Kidney epithelial cell (primary cell): ENCODE measurements at places on chromosomes 5 and 9. TPM values are rescaled to one million over a fixed set of nuclear protein-coding genes. Genes with fewer than 3 reads are reported as not detected.
A peak's percentile ranks its signal among the peaks of the same experiment; 100 is the strongest.

The CDX1 gene
- total RNA-seq, result 0.33 and 0.48 TPM in 2 replicates

The TAF11L5 gene
- not detected in 2 replicates for total RNA-seq

The ANKRD20A1 gene
- 0.08 TPM in 1 of 2 replicates, not detected in the other for total RNA-seq

The SLC9A3 gene
- total RNA-seq, result 3.0 and 3.6 TPM in 2 replicates

The PCDHGB3 gene
- 1.3 and 3.6 TPM in 2 replicates for total RNA-seq

The TNFSF15 gene
- total RNA-seq, result 11.7 and 13.4 TPM in 2 replicates

The GLRA1 gene
- not detected in 2 replicates for total RNA-seq

GRCh38 chr5:172123269-172123692, 64.7 kb downstream of the STK10 start:
- no peak for DNase-seq

DNA sequence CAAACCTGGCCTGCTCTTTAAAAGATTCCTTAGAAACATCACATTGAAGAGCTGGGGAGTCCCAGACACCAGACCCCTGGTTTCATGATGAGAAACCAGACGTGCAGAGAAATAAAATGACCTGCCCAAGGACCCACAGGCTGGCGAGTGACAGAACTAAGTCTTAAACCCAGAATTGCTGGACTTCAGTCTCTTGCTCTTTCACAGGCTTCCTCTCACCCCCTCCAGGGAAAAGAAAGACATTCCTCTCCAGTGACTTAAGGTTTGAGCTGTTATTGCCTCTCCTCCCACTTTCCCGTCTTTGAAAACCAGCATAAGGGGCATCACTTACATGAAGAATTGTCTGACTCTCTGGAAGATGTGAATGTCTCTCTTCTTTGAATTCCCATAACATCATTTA, 535.2 kb downstream of the IRX1 start:
- no peak for DNase-seq

DNA sequence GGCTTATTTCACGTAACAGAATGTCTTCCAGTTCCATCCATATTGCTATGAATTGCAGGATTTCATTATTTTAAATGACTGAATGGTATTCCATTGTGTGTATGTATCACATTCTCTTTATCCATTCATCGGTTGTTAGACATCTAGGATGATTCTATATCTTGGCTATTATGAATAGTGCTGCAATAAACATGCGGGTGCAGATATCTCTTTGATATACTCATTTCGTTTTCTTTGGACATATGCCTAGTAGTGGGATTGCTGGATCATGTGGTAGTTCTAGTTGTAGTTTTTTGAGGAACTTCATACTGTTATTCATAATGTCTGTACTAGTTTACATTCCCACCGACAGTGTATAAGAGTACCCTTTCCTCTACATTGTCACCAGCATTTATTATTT, 460.5 kb downstream of the MAN2A1 start:
- no peak for DNase-seq

GRCh38 chr9:73143711-73144328, 7.8 kb upstream of the ANXA1 start:
- DNase-seq, result peak; percentile 69

- no peak for DNase-seq
These were observed 803.4 kb upstream of the CDH6 start for GRCh38 chr5:30390095-30390494.

DNA sequence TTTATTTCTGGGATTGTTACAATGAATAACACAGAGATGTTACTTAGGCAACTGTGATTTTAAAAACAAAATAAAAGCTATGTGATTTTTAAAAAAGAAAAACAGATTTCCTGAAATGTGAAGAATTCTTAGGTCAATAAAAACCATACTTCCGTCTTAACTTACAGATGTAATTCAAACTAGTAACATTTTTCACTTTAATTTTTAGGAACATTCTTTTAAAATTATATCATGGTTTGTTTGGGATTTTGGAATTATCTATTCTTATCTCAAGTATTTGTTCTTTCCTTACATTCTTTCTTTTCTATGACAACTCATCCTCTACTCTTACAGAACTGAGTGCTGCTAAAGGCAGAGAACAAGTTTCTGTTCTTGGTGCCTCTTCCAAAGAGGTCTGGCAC, 159.5 kb downstream of the RAPGEF6 start:
- no peak for DNase-seq

- DNase-seq, result no peak
These were observed 459.1 kb downstream of the EFNA5 start for GRCh38 chr5:107211630-107212029.

DNA sequence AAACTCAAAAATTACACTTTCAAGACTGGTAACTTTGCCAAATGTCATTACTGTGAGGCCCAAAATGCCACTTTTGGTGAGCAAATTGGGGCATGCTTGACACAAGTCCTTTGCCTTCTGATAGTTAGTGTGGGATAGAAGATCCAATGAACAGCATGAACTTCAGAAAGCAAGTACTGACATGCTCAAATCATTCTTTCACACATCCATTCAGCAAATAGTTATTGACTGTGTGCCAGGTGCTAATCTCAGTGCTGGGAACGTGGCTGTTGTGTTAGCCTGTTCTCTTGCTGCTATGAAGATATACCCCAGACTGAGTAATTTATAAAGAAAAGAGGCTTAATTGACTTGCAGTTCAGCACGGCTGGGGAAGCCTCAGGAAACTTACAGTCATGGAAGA, 247.0 kb downstream of the CHSY3 start:
- no peak for DNase-seq

DNA sequence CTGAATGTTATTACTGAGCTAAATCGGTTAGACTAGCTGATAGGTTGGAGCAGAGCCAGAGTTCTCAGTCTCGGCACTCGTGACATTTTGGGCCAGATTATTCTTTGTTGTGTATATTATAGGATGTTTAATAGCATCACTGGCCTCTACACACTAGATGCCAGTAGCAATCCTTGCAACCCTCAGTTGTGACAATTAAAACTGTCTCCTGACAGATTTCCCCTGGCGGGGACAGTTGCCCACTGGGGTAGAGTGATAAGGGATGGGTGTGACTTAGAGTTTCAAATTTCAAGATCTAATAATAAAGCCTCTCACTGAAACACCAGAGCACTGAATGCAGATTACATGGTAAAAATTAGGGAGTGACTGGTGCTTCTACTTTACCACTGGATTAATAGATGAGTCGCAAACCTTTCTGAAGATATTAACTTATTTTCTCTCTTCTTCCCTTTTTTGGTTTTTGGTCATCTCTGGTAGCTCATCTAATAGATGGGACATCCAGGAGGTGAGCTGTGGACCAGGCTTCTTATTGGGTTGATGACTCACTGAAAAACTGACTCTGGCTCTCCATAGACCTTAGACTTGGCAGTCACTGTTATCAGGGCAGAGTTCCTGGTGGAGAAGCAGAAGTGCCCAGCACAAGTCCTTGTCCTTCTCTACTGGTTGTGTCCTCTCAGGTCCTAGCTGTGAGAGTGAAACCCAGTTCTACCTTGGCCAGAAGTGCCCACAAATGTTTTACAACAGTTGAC, 150.3 kb downstream of the UNC13B start:
- DNase-seq, result no peak

- no peak for DNase-seq
These were observed 8.2 kb downstream of the CAVIN4 start for GRCh38 chr9:100586093-100586492.

DNA sequence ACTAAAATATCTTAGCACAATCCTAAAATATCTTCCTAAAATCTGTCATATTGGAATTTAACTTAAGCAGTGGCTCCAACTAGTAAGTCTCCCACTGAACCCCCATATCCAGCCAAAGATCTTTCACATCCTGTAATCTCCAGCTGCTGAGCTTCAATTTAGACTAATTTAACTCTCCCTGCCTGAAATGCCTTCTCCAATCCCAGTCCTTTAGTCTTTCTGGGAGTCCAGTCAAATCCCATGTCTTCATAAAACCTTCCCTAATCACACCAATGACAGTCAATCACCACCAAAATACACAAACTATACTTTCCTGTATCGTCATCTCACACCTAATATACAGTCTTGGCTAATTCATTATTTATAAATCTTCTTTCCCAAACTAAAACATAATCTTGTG, 607 bp upstream of the KLHL3 start:
- no peak for DNase-seq

GRCh38 chr9:127934248-127934647, 3.4 kb downstream of the DPM2 start:
- DNase-seq, result no peak

DNA sequence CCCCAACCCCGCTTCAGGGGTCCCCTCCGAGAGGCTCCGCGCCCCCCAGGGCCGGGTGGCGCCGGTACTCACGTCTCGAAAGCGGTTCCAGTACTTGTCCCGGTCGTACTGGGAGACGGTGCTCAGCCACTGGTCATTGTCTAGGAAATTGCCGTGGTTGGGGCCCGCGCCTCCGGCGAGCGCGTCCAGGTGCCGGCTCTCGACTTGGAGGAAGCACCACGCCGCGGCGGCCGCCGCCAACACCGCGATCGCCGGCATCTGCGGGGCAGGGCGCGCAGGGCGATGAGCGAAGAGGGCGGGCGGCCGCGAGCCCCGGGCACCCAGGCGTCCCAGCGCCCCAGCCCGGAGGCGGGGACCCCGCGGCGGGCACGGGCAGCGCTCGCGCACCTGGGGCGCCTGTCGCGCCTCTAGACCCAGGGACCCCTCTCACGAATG, 808 bp downstream of the SPOCK1 start:
- no peak for DNase-seq

DNA sequence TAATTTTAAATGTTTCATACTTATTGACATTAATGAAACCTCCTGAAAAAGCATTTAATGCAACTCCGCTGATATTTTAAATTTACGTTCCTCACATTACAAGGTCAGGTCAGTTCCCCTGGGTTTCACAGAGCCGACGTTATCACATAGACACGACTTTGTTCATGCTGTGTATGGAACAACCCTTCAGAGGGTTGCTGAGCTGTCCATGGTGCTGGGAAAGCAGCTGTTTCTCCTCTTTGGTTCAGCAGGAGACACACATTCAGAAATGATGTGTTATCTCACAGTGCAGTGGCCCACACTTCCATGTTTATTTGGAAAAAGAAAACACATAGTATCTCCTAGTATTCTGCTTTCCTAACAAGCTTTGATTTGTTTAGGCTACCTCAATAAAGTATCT, 53.5 kb downstream of the PPP2R2B start:
- DNase-seq, result peak; percentile 10

DNA sequence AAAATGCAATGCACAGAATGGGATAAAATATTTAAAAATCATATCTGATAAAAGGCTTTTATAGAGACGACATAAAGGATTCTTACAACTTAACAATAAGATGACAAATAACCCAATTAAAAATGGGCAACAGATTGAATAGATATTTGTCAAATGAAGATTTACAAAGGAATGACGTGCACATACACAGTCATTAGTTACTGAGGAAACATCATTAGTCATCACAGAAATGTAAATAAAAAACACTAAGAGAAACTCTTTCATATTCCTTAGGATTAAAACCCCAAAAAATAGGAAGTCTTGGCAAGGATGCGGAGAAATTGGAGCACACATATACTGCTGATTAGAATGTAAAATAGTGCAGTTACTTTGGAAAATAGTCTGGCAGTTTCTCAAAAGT, 1886.0 kb upstream of the CDH6 start:
- no peak for DNase-seq

DNA sequence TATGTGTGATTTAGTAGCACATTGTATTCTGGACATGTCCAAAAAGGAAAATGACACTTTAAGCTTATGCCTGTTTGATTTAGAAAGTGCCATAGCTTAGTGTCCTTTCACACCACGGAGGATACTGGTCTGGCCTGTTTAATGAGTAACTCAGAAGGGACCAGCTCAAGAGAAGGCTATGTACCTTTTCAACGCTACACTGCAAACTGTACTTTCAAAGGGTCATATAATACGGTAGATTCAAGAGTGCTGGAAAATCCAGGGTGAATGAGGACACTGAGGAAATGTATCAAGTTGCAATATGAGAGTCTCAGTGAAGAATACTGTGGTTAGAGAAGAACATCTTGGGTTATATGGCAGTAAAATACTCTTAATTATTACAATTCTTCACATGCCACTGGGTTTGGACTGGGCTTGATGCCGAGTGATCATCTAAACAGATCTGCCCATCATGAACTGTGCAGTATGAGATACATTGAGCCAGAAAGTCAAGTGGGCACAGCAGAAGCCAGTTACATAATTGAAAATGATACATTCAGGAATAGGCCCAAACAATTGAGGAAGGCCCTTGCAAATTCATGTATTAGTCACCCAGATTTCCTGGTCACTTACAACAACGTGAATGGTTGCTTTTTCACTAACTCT, 1211.5 kb upstream of the CDH9 start:
- peak; percentile 26 for DNase-seq

DNA sequence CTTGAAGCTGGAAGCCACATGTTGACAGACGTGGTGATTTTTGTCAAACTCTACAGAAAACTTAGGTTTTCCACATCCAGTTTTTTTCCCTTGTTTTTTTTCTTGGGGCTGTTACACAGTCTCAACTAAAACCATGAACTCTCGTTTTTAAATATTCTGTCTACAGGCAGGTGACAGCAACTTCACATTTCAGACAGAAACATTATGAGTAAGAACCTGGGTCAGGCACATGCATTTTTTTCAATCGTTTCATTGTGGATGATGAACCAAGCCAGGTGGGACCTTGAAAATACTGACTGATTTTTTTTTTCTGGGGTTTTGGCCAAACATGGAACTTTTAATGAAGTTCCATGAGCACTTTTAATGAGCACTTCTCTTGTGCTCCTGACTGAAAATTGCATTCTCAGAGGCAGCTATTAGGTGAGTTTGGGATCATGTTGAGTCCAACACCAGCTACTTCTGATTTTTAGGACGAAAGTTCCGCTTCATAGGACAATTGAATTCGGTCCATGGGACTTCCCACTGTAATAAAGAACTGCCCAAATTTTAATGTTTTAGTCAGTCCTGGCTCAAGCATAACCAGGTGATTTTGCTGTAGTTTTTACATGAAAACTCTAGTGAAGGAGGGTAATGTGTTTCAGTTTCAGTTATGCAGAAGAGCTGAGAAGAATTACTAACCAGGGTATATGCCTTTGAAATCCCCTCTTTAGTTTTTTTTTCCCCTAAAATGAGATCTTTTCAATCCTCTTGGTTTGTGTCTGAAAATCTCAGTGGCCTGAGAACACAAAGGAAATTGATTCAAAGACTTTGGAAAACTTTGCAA, 93.2 kb upstream of the ADAMTS16 start:
- no peak for DNase-seq

GRCh38 chr9:114164191-114164794, 9.0 kb downstream of the COL27A1 start:
- DNase-seq, result no peak
